ENCODE measurements at places on chromosomes 4 and X.

DNA sequence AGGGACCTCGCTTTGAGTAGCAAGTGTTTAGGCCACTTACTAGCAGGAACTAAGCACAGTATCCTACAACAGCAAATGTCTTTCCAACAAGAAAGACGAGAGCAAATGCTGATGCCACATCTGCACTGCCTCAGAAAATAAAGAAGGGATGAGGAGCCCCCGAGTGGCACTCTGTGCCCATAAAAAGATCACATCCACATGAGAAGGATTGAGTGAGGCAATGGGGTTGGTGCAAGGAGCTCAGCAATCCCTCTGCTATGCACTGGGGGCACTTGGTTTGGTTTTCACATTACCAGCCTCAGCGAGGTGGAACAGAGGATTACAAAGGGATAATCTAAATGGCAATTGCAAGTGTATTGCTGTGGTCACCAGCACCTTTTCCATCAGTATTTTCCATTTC is 252.8 kb upstream of the SLC7A11 start:
- no peak for DNase-seq

DNA sequence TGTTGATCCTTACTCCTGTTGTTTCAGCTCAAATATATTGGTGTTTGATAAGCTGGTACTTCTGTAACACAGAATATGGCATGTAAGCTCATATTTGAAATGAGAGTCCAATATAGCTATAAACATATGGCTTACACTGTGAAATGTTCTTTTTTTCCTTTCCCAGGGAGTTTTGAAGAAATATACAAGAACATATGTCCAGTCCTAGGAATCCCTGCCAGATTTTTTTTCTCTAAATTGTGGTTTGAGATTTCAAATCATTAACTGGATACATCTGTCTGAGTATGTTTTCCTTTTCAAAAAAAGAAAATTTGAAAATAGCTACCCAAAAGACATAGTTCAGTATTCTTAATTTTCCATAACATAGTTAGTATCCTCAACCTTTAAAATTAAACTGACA is 60.2 kb downstream of the HMGB2 start:
- DNase-seq: no peak

GRCh38 chr4:91754716-91755115 is 549.0 kb upstream of the GRID2 start:
- no peak for DNase-seq

GRCh38 chr4:34000356-34000755 is 2244.0 kb downstream of the ARAP2 start:
- no peak for DNase-seq

DNA sequence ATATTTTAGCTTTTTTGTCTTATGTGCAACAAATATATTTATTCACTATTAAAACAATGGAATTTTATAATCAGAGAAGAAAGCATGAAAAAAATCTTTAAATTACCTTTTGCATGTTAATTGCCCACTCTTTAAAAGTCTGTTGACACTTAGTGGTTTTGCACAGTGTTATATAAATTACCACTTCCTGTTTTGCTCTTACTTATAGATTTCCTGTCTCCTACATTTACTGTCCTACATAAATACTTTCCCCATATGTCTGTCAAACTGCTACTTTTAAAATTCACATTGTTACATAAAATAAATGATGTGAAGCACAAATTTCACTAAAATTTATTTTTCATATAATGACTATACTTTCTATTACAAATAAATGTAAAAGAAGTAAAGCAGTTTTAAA is 161.1 kb upstream of the NDST4 start:
- no peak for DNase-seq

DNA sequence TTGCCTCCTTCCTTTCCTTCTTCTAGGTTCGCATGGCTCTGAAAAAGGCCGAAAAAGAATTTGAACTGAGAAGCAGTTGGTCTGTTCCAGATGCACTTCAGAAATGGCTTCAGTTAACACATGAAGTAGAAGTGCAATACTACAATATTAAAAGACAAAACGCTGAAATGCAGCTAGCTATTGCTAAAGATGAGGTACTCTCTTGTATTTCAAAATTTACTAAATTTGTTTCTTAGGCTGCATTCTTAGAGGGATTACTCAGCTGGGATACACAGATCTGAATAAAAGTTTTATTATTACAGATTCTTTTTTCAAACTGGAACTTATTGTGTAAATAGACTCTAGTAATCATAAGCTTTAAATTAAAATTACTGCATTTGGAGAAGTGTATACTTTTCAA is 146.9 kb downstream of the STIM2 start:
- no peak for DNase-seq

DNA sequence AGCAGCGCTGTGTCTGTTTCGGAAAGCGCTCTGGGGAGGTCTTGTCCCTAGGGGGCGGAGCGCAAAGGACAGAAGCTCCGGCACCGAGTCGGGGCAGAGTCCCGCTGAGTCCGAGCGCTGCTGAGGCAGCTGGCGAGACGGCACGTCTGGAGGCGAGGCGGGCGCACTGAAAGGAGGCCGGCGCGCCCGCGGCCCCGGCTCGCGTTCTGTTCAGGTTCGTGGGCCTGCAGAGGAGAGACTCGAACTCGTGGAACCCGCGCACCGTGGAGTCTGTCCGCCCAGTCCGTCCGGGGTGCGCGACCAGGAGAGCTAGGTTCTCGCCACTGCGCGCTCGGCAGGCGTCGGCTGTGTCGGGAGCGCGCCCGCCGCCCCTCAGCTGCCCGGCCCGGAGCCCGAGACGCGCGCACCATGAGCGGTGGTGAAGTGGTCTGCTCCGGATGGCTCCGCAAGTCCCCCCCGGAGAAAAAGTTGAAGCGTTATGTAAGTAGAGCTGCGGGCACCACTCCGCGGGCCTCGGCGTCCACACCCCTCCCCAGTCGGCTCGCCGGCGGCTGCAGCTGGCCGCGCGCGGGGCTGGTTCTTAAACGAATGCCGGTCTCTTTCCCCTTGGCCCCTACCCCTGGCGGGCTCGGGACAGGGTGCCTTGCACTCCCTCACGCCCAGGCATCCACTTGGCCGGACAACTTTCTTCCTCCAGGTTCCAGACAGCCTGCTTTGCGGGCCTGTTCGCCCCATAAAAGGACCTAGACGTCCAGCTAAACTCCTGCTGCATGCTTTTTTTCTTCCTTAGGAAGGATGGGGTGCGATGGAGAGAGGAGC is at the start of gene GAB1:
Gene GAB1, plus strand, starts transcription at position 96 of the 819 bp plus-strand sequence. Its CDS starts 313 bp downstream, at position 409.
- peak; percentile 10 for DNase-seq

DNA sequence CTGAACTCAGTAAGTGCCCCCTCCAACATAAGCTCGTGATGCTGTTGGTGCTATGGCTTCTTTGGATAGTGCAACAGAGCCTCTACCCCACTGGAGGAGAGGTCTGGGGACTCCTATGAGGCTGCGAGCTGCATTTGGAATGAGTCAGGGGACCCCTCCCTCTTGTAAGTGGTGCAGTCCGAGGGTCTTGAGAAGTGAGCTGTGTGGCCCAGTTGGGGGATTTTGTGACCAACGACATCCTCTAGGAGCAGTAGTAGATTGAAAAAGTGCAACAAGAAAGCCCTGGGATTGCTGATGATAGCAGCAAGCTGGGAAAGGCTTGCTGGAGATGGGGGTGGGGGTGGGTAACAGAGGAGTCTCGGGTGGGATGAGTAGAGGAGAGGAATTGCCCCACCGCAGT is 3.1 kb downstream of the FRMPD3 start:
- DNase-seq: no peak

DNA sequence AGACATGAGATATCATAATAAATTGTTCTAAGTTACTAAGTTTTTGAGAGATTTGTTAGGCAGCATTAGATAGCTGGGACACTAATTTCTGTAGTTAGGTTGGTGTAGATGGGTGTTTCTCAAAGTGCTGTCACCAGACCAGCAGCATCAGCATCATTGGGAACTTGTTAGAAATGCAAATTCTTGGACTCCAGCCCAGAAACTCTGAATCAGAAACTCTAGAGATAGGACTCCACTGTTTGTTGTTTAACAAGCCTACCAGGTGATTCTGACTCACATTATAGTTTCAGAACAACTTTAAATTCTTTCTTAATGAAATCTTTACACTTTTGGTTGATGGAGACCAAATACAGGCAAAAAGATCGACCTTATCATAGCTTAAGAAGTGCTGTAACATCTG is 173.7 kb downstream of the PABPC4L start:
- DNase-seq: no peak

DNA sequence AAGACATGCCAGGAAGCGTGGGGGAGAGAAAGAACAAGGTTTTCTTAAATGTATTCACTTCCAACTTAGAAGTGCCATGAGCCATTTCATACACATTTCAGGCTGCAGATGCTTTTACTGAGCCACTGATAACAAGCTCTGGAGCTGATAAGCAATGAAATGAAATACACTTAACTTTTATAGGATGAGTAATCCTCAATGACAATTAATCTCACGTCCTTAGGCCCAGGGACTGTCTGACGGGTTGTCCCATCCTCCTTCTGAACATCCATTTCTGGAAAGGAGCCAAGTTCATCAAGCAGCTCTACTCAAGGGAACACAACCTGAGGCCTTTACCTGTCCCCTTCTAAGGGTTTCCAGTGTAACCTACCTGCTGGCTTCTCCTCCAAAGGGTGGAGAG is 121.2 kb downstream of the PARM1 start:
- DNase-seq: no peak

DNA sequence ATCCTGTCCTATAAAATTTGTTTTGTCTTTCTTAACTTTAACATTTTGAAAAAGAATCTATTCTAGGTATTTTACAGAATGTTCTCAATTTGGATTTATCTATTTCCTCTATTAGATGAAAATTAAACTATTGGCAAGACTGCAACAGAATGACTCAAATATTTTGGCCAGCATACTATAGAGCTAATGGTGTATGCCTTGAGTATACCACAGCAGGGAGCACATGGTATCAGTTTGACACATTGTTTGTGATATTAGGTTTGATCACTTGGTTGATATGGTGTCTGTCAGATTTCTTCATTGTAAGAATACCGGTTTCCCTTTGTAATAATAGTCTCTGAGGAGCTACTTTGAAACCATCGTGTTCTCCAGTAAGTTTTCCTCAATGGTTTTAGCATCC is 87.8 kb upstream of the NPNT start:
- DNase-seq: no peak

- DNase-seq: no peak
These were observed 995.0 kb downstream of the SH3BGRL start for GRCh38 chrX:82196866-82197265.

Measured in effector memory CD8-positive, alpha-beta T cell (primary cell).